ENCODE measurements at places on chromosomes 6 and 20.

GRCh38 chr6:156597095-156597494 lies 180.1 kb upstream of the ARID1B start:
- DNase-seq = no peak

- DNase-seq = no peak
Observed at GRCh38 chr6:118853408-118853807, 40.5 kb upstream of the ASF1A start.

DNA sequence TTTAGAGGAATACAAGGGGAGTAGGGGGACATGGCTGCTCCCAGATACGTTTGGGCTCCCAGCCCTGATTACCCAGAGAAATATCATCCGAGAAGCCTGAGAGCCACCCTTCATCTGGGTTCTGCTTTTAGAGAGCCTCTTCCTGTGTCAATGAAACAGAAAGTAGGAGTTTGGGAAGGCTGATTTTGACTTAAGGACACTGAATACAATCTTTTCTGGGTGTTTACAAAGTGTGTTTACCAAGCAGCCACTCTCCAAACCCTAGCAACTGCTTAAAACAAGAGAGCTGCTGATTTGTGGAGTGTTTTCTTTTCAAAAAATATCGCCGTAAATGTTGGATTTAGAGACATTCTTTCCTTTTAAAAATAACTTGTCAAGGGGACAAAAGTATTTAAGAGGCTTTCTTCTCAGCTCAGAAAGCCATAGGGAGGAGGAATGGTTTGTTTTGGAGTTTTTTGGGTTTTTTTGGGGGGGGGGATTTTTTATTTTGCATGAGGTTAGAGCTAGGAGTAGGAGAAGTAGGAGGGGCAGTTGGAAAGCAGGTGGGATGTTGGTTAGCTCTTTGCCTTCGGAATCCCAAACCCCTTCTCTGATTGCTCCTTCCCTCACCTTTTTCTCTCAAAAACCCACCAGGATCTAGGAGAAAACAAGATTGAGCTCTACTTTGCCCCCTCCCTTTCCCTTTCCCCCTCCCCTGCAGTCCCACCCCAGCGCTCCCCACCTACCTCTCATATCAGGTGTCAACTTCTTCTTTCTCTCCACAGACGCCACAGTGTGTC lies 12.4 kb downstream of the MAFB start:
- no peak for DNase-seq

GRCh38 chr6:13557841-13558240 lies 16.6 kb upstream of the SIRT5 start:
- DNase-seq = no peak

- no peak for DNase-seq
Observed at GRCh38 chr6:44976677-44977641, 351.2 kb upstream of the RUNX2 start.

- no peak for DNase-seq
Observed at GRCh38 chr20:38269040-38269439, 8.5 kb upstream of the KIAA1755 start.

- DNase-seq = peak; percentile 95
Observed at GRCh38 chr20:63740627-63741353, 1.2 kb downstream of the SLC2A4RG start.

- DNase-seq = no peak
Observed at GRCh38 chr6:31886541-31886991, 7.8 kb upstream of the SLC44A4 start.

GRCh38 chr6:107750176-107750797 lies 73.8 kb downstream of the SCML4 start:
- DNase-seq = no peak

- peak; percentile 21 for DNase-seq
Observed at GRCh38 chr6:23454080-23454976, 671.7 kb upstream of the NRSN1 start.

GRCh38 chr6:13331516-13332348 lies 3.4 kb upstream of the TBC1D7 start:
- no peak for DNase-seq

DNA sequence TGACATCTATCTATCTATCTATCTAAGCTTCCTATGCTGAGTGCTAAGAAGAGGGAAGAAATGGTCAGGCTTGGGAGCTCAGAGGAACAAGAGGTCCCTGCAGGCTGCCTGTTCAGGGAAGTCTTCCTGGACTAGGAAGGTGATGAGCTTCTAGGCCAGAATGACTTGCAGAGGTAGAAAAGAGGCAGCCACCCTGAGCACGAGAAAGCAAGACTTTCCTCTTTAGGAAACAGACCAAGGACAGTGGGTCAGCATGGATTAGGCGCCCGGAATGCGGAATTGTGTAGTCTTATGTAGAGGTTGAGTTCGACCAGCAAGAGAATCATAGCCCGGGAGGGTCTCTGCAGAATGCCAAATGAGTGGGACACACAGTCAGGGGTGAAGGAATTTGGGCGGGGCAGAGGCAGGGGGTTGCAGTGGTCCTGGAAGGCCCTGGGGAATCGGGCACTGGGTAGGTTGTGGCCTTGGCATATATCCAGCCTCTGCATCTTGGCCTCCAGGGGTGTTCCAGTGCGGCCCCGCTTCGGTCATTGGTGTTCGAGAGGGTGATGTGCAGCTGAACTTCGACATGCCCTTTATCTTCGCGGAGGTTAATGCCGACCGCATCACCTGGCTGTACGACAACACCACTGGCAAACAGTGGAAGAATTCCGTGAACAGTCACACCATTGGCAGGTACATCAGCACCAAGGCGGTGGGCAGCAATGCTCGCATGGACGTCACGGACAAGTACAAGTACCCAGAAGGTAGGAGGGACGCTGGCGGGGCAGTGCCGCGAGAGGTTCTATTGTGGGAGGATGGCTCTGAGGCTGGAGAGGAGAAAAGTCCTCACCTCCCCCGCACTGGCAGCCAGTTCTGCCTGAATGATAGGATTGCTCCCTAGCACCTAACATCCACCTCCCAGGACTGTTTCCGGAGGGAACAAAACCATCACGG lies 32.1 kb downstream of the TGM3 start:
- peak; percentile 11 for DNase-seq

DNA sequence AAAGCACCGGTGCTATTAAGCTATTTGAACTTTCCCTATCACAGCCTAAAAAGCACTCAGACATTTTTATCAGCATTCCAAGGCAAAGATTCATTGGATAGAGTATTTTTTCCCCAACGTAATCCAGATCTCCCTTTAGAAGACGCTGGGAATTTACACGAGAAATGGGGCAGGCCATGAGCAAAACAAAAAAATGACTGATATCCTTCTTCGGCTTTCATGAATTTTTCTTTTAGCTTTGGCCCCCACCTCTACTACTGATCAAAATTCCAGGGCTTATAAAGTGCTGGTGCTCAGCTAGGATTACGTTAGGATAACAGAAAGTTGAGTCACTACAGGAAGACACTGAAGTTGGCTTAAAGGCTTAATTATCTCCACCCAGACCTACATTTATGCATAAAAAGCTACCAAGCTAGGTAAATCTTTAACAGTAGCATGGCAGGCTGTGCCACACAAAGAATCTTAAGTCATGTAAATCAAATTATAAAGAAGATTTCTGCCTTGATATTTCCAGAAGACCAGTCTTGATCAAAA lies 418.5 kb upstream of the BTBD3 start:
- no peak for DNase-seq

DNA sequence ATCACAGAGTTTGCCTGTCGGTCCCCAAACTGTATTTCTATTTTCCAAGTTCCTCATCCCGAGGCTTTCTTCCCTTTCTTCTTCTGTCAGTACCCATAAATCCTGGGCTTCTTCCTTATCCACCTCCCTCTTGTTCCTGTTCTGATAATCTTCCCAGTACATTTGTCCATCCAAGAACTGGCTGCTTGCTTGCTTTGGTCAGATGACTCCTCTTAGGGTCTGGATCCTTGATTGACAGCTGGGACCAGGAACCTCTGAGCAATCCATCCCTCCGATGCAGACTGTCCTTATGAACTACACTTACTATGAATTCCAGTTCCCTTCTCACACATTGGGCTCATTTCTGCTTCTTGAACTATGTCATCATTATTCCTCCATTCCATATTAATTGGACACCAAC lies 275.3 kb upstream of the CITED2 start:
- DNase-seq = no peak

DNA sequence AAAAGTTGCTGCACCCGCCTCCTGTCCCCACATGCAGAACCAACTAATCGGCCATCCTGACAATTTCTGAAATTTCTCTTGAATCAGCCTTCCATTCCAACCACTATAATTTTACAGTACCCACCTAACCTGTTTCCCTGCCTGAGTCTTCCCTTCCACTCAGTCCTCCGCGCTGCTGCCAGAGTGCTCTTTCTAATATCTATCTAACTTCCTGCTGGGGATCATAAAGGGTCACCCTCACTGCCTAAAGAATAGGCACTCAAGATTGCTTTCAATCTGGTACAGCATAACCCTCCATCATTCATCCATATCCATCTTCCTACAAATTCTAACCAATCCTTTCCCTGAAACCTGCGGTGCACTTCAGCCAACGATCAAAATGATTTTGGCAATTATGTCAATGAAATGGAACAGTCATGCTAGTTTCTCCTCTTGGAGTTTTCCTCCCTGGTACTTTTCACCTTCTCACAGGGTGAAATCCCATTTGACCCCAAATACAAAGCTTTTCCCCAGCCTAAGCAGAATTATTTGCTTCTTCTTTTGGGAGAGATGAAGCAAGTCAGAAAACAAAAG lies 117.5 kb upstream of the BEND6 start:
- no peak for DNase-seq
